Lung (tissue), 17 donors: ENCODE measurements at places on chromosomes 13 and 19. TPM values are rescaled to one million over a fixed set of nuclear protein-coding genes. Genes with fewer than 3 reads are reported as not detected.

GRIN2D gene
- 0.32 TPM for polyA plus RNA-seq

KLHL1 gene
- polyA plus RNA-seq = not detected

C19orf73 gene
- 3.1 TPM for polyA plus RNA-seq

S1PR2 gene
- 6.5 TPM for polyA plus RNA-seq

FUZ gene
- 18.4 TPM for polyA plus RNA-seq

CBARP gene
- 0.41 TPM for polyA plus RNA-seq

DNA sequence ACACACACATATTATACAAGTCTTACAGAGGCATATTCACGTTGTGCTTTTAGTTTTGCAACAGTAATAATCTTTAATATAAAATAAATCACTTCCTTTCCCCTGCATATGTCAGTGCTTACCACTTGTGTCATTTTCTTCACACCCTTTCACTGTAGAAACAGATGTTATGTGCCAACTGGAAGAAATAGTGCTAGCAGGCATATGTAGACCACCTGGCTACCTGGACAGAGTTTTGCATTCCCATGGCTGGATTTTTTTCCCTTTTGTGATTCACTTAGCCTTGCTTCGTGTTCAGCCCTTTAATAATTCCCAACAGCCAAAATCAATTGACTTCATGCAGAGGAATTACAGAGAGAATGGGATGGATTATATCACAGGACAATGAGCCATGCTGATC is 399.1 kb upstream of the SPRY2 start:
- DNase-seq = no peak

GRCh38 chr13:39379118-39379517 is 223.9 kb downstream of the LHFPL6 start:
- DNase-seq = no peak
